Stimulated activated CD4-positive, alpha-beta T cell treated with anti-CD3 and anti-CD28 coated beads, Interleukin-1b, Interleukin-23, amount 100 ng/mL, for 1 hour (primary cell): ENCODE measurements at places on chromosomes 1 and 21.
A peak's percentile ranks its signal among the peaks of the same experiment; 100 is the strongest.

DNA sequence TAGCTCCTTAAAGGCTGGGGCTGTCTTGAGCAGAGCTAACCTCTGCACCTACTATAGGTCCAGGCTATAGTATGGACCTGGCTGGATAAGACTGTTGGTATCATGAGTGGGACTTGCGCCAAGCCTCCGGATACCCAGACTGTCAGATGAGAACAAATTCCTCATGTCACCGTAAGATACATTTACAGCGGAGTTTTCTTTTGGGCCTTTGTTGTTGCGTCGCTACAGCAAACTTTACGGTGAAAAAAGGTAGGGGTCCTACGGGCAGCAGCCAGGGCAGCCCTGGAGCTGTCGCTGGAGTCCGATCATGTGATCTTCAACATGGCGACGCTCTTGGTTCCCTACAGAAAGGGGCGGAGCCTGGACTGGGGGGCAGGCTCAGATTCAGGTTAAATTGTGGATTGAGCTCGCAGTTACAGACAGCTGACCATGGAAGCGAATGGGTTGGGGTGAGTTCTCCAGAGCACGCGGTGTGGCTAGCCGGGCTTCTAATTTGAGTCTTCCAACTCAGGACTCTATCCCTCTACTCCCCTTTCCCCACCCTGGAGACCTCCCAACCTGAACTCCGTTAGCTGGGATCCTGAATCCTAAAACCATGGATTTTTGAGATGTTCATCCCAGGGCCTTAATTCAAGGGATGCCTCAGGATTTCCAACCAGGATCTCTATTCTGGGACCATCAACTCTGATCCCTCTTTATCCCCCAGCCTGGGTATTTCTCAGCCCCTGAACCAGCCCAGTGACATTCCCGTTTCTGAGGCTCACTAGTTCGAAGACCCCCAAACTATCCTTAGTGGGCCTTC lies at the start of gene UROD:
TSS of gene UROD (plus strand) at position 418 of the 802 bp plus-strand sequence. CDS start at position 430, 12 bp downstream.
- DNase-seq = peak; percentile 67

- DNase-seq = no peak
Measured at GRCh38 chr1:245598524-245599305, 443.9 kb downstream of the KIF26B start.

DNA sequence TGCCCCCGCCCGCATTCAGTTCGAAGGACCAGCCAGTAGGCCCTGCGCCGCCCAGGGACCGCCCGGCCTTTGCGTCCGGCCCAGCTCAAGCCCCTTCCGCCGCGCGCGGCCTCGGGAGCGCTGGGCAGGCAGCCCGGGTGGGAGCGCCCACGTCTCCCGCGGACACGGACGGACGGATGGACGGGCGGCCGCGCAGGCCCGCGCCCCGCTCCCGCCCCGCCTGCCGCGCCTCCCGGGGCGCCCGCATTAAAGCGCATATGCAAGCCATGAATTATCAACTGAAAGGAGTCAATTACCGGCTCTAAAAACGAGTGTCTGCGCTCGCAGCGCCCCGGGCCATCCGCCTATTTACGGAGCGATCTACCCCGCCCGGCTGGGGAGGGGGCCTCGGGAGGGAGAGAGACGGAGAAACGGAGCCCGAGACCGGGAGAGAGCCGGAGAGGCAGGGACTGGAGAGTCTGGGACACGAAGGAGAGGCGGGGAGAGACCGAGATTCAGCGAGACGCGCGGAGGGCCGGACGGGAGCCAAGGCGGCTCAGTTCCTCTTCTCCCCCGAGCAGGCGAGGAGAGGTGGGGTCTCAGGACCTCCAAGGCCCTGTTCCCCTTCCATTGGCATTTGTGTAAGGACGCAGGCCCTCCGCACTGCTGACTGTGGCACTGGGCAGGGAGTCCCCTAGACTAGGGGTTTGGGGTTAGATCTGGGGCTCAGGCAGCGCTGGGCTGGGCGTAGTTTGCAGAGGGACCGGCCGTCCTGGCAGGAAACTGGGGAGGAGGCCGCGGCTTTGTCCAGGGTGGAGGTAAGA lies 41.3 kb upstream of the DMBX1 start:
- no peak for DNase-seq

- no peak for DNase-seq
Measured at GRCh38 chr1:22317920-22318243, 133.8 kb upstream of the ZBTB40 start.

- no peak for DNase-seq
Measured at GRCh38 chr1:245434280-245434679, 279.5 kb downstream of the KIF26B start.
